ENCODE measurements at places on chromosomes 7 and 10. TPM values are rescaled to one million over a fixed set of nuclear protein-coding genes. Genes with fewer than 3 reads are reported as not detected.

GRCh38 chr10:104318326-104318725 lies 19.9 kb downstream of the ITPRIP start:
- DNase-seq = no peak
- peaks cover 18% of the 10 kb centered on the region for H3K36me3 ChIP-seq
- H3K4me3 ChIP-seq = no peak overlapping the region

DNA sequence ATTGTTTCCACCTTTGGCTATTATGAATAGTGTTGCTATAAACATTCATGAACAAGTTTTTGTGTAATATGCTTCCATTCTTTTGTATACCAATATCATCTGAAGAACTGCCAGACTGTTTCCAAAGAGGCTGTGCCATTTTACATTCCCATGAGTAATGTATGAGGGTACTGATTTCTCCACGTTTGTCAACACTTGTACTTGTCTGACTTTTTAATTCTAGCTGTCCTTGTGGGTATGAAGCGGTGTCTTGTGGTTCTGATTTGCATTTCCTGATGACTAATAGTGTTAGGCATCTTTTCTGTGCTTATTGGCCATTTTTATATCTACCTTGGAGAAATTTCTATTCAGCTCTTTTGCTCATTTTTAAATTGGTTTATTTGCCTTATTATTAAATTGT lies 52.8 kb downstream of the LSMEM1 start:
- no peak for DNase-seq
- H3K4me3 ChIP-seq = no peak overlapping the region
- H3K27me3 ChIP-seq = no peaks in the 10 kb centered on the region
- H3K4me1 ChIP-seq = no peaks in the 10 kb centered on the region
- no peak overlapping the region for H3K27ac ChIP-seq

DNA sequence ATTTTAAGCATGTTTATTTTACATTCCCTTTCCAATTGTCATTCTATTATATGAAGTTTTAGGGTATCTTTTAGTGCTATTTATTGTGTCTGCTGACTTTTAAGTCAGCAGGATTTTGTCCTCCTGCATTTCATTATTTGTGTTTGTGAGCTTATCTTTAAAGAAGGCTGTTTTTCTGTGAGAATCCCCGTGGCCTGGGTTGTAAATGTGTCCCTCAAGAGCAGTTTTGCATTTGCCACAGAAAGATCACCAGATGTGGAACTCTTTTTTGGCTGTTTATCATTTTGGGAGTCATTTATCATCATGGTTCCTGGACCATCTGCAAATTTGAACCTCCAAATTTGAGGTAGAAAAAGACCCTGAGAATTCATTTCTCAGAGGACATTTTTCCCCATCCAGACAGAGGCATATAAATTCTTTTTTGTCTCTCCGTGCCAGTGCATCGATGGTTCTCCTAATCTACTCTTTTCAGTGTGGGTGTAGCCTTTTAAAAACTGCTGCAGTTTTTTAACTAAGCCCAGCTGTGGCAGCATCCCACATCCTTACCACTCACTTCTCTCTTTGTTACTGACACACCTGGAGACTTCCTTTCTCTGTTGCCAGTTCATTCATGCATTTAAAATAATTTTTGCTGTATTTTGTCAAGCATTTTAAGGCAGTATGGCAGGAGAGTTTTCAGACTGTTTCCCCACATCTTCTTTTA lies 20.1 kb upstream of the MTURN start:
- no peak overlapping the region for H3K4me3 ChIP-seq
- H3K4me1 ChIP-seq = no peaks in the 10 kb centered on the region

DNA sequence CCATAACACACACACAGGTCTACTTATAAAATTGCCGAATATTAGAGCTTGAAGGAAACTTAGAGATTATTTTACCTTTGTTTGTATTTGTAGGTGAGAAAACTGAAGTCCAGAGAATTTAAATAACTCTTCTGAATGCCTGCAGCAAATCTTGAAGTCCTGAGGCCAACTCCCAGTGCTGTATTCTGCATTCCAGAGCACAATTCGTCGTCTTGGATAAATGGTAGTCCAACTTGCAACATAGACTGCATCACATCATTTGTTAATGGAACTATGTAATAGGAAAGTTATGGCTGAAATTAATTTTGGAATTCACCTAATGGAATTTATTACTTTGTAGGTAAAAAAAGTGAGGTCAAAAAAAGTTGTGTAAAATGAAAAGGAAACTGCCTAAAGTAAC lies 37.3 kb upstream of the SEMA3D start:
- DNase-seq = peak; percentile 5
- H3K27ac ChIP-seq = no peak overlapping the region
- no peaks in the 10 kb centered on the region for H3K4me1 ChIP-seq

- no peak overlapping the region for H3K4me3 ChIP-seq
- H3K4me1 ChIP-seq = no peaks in the 10 kb centered on the region
- H3K27me3 ChIP-seq = no peaks in the 10 kb centered on the region
- H3K27ac ChIP-seq = no peak overlapping the region
Observed at GRCh38 chr10:45265996-45266395, 49.4 kb downstream of the OR13A1 start.

- DNase-seq = no peak
- no peaks in the 10 kb centered on the region for H3K36me3 ChIP-seq
- H3K4me3 ChIP-seq = peak overlapping the region; percentile 89
- H3K4me1 ChIP-seq = peaks cover 8% of the 10 kb centered on the region
- H3K27ac ChIP-seq = peak overlapping the region; percentile 73
Observed at GRCh38 chr10:70232859-70233108, 445 bp downstream of the PPA1 start.

DNA sequence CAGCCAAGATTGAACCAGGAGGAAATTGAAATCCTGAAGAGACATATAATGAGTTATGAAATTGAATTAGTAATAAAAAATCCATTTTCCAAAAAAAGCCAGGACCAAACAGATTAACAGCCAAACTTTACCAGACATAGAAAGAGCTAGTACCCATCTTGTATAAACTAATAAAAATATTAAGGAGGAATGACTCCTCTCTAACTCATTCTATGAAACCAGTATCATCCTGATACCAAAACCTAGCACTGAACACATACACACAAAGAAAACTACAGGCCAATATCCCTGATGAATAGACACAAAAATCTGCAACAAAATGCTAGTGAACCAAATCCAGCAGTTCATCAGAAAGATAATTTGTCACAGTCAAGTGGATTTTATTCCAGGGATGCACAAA lies 140.6 kb downstream of the PCDH15 start:
- H3K27ac ChIP-seq = no peak overlapping the region
- no peaks in the 10 kb centered on the region for H3K4me1 ChIP-seq
- H3K36me3 ChIP-seq = no peaks in the 10 kb centered on the region
- no peak overlapping the region for H3K4me3 ChIP-seq
- no peak for DNase-seq

The TMEM176A gene
- 61.1 TPM for total RNA-seq

The CAMK2B gene
- total RNA-seq = 0.26 TPM

DNA sequence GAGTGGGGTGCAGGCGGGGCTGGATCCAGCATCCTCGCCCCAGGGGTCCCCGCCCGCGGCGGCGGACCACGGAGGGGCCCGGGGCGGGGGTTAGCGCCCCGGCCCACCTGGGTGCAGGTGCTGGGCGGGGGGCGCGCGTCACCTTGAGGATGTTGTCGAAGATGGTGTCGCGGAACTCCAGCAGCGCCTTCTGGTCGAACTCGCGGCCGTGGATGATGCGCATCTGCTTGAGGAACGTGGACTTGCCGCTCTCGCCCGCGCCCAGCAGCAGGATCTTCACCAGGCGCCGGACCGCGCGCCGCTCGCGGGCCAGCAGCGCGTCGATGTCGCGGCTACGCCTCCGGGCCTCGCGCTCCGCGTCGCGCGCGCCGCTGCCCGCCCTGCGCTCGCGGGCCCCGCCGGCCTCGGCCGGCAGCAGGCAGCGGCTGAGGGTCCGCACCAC lies 376 bp downstream of the GNA12 start:
- peak overlapping the region; percentile 74 for H3K4me3 ChIP-seq
- DNase-seq = peak; percentile 47
